ENCODE measurements at places on chromosomes 1 and 21.

GRCh38 chr1:240597153-240597745 lies 14.7 kb downstream of the GREM2 start:
- DNase-seq: no peak

- DNase-seq: no peak
Measured at GRCh38 chr1:161193561-161194235, 5.2 kb downstream of the ADAMTS4 start.

DNA sequence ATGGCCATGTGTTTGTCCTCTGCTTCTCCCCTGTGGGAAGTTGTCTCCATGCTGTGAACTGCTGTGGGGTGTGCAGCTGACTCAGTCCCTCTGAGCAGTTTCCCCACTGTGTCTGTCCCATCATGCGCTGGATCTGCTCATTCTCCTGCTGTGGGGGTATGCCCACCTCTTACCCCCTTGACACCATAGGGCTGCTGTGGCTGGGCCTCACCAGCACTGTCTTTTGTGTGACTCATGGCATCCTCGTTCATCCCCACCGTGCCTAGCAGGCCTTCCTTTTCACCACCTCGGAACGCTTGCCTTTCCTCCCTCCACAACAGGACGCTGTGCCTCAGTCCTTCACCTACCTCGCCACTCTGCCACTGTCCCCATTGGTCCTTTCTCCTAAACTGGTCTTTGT lies 27.3 kb downstream of the VANGL2 start:
- DNase-seq: no peak

- DNase-seq: peak; percentile 6
Measured at GRCh38 chr1:60245324-60245723, 171.8 kb upstream of the C1orf87 start.

All from GM03348 (cell line).